ENCODE measurements at places on chromosomes 3 and 15. TPM values are rescaled to one million over a fixed set of nuclear protein-coding genes. Genes with fewer than 3 reads are reported as not detected.

- no peaks in the 10 kb centered on the region for H3K4me1 ChIP-seq
- H3K36me3 ChIP-seq, result no peaks in the 10 kb centered on the region
- H3K4me3 ChIP-seq, result no peak overlapping the region
- DNase-seq, result no peak
- no peaks in the 10 kb centered on the region for H3K27me3 ChIP-seq
- no peak overlapping the region for H3K27ac ChIP-seq
Measured at GRCh38 chr15:70596354-70597055, 166.9 kb downstream of the UACA start.

GRCh38 chr15:77468896-77469295 lies 48.2 kb downstream of the HMG20A start:
- H3K4me1 ChIP-seq, result no peaks in the 10 kb centered on the region
- no peak overlapping the region for H3K27ac ChIP-seq
- no peak overlapping the region for H3K4me3 ChIP-seq
- peaks cover 26% of the 10 kb centered on the region for H3K36me3 ChIP-seq

POC1A gene
- polyA plus RNA-seq, result 0.28 TPM

DNA sequence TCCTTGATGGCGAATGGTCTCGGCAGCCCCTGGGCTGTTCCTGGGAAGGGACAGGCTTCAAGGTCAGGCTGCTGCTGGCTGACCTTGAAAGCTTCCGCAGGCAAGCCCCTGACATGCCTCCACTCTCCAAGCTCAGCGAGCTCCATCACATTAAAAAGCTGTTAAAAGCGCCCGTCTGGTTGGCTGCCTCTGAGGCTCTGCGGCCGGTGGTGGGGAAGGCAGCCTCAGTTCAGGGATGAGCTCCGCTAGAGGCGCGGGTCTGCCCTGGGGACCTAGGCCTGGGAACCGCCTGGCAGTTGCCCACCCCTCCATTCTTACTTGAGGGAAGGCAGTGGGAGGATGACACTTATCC lies 103.8 kb downstream of the LINGO1 start:
- H3K27ac ChIP-seq, result no peak overlapping the region
- no peaks in the 10 kb centered on the region for H3K4me1 ChIP-seq
- no peaks in the 10 kb centered on the region for H3K36me3 ChIP-seq
- no peak for DNase-seq
- H3K4me3 ChIP-seq, result no peak overlapping the region

GRCh38 chr3:126367316-126367805 lies 10.2 kb upstream of the KLF15 start:
- H3K36me3 ChIP-seq, result no peaks in the 10 kb centered on the region
- no peaks in the 10 kb centered on the region for H3K4me1 ChIP-seq
- H3K27me3 ChIP-seq, result peaks cover 7% of the 10 kb centered on the region
- no peak overlapping the region for H3K4me3 ChIP-seq
- DNase-seq, result no peak

DNA sequence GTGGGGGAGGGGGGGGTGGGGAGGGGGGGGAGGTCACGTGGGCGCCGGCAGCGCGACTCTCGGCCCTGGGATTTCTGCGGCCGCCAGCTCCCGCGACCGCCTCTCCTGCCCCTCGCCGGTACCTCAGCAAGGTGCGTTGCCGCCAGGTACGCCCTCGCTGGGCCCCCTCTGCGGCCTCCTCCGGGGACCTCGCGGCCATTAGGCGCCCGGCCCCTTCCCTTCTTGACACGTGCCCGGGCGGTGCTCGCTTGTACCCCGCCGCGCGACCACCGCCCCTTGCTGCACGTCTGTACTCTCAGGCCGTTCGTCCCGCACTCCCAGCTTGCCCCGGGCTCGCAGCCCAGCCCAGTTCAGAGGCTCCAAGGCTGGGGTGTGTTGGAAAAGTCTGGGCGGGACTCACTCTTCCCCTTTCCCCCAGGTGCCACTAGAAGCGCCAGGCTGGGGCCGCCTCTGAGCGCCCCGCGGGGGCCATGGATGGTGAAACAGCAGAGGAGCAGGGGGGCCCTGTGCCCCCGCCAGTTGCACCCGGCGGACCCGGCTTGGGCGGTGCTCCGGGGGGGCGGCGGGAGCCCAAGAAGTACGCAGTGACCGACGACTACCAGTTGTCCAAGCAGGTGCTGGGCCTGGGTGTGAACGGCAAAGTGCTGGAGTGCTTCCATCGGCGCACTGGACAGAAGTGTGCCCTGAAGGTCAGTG lies at the start of gene MAPKAPK3:
Gene MAPKAPK3, plus strand, starts transcription at position 56 of the 696 bp plus-strand sequence. Its CDS starts 415 bp downstream, at position 471.
- H3K36me3 ChIP-seq, result no peaks in the 10 kb centered on the region
- DNase-seq, result peak; percentile 72
- H3K4me3 ChIP-seq, result peak within 1 kb of the TSS; percentile 95

- H3K27me3 ChIP-seq, result no peaks in the 10 kb centered on the region
- H3K36me3 ChIP-seq, result no peaks in the 10 kb centered on the region
- H3K4me1 ChIP-seq, result peaks cover 5% of the 10 kb centered on the region
- H3K27ac ChIP-seq, result no peak overlapping the region
Measured at GRCh38 chr3:177674186-177674585, 476.9 kb upstream of the TBL1XR1 start.

PPP2R3A gene
- polyA plus RNA-seq, result 0.51 TPM

TRANK1 gene
- polyA plus RNA-seq, result 17.9 TPM

CFAP20DC gene
- polyA plus RNA-seq, result 0.20 TPM

GRCh38 chr3:70854108-70854507 lies 541.7 kb upstream of the MDFIC2 start:
- no peak overlapping the region for H3K4me3 ChIP-seq
- H3K36me3 ChIP-seq, result no peaks in the 10 kb centered on the region
- H3K4me1 ChIP-seq, result peaks cover 3% of the 10 kb centered on the region
- no peak for DNase-seq
- peaks cover 1% of the 10 kb centered on the region for H3K27me3 ChIP-seq

SELENOT gene
- 142 TPM for polyA plus RNA-seq

TNFAIP8L3 gene
- not detected for polyA plus RNA-seq

CACNA1D gene
- polyA plus RNA-seq, result not detected

ABI3BP gene
- not detected for polyA plus RNA-seq

- H3K27ac ChIP-seq, result no peak overlapping the region
- H3K27me3 ChIP-seq, result no peaks in the 10 kb centered on the region
- DNase-seq, result no peak
- H3K36me3 ChIP-seq, result no peaks in the 10 kb centered on the region
- H3K4me3 ChIP-seq, result no peak overlapping the region
Measured at GRCh38 chr15:61653110-61653509, 407.1 kb downstream of the VPS13C start.

Data from naive thymus-derived CD8-positive, alpha-beta T cell (primary cell).